ENCODE measurements at places on chromosomes 11 and 22.

DNA sequence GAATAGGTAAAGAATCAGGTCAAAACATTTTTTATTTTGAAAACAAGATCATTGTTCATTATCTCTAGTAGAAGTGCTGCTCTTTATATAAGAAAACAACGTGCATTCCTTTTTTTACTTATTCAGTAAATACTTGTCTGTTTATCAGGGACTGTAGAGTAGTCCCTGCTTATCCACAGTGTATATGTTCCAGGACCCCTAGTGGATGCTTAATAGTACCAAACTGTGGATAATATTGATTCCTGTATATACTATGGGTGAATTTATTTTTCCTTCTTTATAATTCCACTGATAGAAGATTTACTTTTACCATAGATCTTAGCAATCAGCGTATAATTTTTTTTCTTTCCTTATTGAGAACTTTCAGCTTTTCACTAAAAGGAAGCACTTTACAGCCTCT lies 32.6 kb downstream of the CEP295 start:
- no peak for DNase-seq

- DNase-seq: no peak
Measured at GRCh38 chr11:72041364-72042063, 38.8 kb downstream of the NUMA1 start.

- no peak for DNase-seq
Measured at GRCh38 chr11:24271798-24272197, 225.1 kb upstream of the LUZP2 start.

GRCh38 chr11:122101625-122102291 lies 14.3 kb downstream of the BLID start:
- DNase-seq: no peak

DNA sequence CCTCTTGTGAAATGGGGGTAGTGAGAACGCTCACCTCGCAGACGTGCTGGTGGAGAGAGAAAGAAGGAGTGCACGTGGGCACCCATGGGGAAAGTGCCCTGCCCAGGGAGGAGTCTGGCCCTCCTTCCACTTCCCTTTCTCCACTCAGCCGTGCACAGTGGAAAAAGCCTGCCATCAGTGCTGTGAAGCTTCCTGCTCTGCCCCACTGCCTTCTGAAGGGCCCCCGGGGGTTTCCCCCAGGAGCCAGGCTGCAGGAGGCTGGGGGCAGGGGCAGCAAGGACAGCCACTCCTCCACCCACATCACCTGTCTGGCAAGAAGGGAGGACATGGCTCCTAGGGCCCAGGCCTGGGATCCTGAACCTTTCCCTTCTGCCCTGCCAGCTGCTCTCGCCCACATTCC lies 7.6 kb downstream of the TP53I11 start:
- peak; percentile 36 for DNase-seq

DNA sequence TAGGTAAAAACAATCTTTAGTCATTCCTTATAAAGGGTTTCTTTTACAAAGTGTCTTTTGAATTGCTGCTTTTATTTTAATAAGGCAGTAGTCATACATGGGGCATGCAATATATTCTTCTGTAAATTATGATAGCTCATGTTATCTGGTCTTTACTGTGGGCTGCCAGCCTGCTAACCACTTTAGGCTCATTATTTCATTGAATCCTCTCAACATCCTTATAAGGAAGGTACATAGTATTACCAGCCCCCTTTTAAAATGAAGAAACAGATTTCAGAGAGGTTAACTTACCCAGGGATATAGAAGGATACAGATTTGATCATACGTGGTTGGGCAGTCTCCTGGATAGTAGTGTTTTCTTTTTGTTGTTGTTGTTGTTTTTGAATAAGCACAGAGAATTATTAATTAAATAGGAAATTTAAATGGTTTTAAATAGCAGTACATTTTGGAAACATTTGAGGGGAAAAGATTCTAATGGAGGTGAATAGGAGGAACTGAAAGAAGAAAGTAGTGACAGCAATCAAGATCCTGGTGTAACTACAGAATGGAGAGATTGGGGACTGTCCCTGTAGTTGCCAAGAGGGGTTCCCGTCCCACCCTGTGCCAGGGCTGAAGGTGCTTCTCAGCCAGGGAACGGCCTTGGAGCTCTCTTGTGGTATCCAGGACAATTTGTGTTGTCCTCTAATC lies 21.0 kb downstream of the SPECC1L start:
- DNase-seq: no peak

DNA sequence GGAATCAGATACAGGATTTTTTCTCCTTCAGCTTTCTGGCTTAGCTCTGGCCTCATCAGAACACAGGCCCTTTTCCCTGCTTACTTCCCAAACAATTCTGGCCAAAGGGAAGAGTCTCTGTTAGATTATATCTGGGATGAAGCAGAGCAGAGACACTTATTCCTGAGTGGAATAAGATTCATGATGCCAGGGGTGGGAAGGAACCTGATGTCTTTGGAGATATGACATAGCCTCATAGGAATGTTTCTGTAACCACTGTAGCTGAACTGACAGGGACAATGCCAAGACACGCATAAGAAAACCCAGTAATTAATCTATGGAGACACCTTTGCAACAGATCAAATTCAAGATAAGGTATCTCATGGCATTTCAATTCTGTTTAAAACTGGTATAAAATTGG lies 177.1 kb upstream of the RAG2 start:
- DNase-seq: no peak

DNA sequence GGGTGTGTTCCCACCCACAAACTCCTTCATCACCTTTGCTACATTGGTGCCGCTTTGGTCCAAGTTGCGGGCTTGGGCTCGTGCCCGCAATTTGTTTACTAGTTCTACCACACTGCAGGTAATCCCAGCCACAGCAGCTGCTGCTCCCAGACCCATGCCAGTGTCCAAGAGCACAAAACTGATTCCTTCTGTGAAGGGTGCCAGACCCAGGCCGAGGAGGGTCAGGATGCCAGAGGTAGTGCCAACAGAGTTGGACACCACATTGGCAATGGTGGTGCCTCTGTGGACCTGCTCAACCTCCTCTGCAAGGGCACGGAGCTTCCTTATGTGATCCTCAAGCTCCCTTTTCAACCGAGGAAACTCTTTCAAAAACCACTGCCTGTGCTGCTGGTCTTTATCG lies 11.5 kb downstream of the APOL2 start:
- no peak for DNase-seq

DNA sequence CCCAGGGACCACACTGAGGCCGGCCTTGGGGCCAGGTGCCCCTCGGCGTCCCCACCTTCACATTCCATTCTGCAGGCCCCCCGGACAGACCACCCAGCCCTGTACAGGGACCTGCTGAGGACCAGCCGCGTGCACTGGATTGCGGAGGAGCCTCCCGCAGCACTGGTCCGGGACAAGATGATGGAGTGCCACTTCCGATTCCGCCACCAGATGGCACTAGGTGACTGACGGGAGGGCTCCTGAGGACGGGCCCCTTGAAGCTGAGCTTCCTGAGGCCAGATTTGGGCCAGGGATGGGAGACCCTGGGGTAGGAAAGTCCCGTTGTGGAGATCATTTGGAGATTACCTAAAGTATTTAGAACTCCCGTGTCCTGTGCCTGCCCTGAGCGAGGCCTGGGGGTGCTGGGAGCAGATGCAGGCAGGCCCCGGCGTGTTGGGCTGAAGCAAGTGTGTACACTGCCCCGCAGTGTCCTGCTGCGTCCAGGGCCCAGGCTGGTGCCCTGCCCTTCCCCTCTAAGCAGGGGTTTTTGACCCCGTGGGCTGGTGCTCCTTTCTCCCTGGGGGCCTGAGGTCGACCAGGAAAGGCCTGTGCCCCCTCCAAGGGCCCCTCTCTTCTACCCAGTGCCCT lies 20.0 kb downstream of the TRMU start:
- peak; percentile 36 for DNase-seq

DNA sequence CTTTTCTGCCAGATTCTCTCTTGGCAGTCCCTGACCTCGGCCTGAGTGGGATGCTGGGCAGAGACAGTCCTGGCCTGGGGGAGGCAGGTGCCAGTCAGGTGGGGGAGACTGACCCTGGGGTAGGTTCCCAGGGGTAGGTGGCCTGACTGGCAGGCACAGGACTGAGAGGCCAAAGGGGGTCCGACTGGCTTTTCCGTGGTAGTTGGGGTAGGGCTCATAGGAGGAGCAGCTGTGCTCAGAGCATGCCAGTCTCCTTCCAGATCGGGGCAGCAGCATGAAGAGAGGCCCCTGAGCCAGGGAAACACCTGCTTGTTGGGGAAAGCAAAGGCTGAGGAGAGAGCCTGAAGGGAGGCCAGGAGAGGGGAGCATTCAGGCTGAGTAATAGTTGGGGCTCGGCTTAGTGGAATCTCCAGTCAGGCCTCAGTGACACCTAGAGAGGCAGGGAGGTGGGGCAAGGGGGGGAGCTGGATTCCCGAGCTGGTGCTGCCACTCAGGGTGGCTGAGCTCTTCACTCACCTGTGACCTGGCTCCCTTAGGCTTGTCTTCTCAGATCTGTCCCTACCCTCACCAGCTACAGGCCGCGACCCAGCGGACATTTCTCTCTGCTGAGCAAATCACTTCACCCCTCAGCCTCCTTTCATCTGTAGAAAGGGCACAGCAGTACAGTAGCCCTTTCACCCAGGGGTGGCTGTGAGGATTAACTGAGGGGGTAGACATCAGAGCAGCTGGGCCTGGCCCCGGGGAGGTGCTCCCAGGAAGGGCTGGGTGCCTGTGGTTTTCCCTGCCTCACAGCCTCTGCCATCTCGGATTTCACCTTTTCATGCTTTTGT lies 26.2 kb downstream of the MCM5 start:
- no peak for DNase-seq

- no peak for DNase-seq
Measured at GRCh38 chr11:10803676-10804075, 5.0 kb downstream of the EIF4G2 start.

- no peak for DNase-seq
Measured at GRCh38 chr22:40583053-40583741, 53.3 kb downstream of the MRTFA start.

GRCh38 chr11:12556788-12557384 lies 117.3 kb upstream of the TEAD1 start:
- DNase-seq: no peak

DNA sequence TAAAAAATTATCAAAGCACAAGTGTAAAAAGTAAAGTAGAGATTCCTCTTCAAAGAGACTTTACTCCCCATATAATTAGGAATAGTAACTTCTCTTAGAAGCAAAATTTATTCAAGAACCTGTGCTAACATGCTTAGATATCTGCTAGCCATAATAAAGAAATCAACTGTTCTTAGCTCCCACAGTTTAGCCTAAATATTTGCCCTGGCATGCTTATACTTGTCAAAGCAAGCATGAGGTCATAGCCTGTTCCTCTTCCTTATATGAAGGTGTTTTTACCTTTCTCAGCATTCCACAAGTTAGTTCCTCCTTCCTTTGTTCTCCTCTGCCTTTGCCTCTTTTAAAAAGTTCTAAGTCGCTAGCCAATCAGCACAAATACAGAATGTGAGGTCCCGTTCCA lies 30.3 kb downstream of the RIC3 start:
- DNase-seq: no peak

- DNase-seq: no peak
Measured at GRCh38 chr22:25064894-25065560, 112.5 kb downstream of the KIAA1671 start.

- no peak for DNase-seq
Measured at GRCh38 chr11:91220476-91221202, 997.8 kb upstream of the CHORDC1 start.

GRCh38 chr22:33472462-33473344 lies 414.5 kb upstream of the SYN3 start:
- DNase-seq: no peak

DNA sequence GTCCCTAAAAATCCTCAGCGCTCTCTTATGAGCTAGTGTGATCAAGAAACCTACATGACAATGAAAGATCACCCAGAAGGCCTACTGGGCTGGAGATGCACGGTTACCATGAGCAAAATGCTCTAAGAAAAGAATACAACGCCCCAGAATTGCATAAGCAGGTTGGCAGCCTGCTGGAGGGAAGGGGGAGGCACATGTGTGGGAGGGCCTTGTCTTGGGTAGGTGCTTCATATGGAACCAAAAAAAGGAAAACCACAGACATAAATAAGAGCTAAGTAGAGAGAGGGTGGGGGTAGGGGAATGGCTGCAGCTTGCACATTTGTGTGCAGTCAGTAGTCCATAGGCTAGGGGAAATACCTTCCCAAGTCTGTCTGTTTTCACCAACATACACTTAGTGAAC lies 2.8 kb downstream of the SIAE start:
- no peak for DNase-seq
